Activated CD4-positive, alpha-beta T cell treated with anti-CD3 and anti-CD28 coated beads, Interleukin-2, amount 50 U/mL, for 16 hours (primary cell): ENCODE measurements at places on chromosomes 13 and 19.

- DNase-seq: no peak
Observed at GRCh38 chr13:50678464-50679162, 164.9 kb downstream of the DLEU7 start.

DNA sequence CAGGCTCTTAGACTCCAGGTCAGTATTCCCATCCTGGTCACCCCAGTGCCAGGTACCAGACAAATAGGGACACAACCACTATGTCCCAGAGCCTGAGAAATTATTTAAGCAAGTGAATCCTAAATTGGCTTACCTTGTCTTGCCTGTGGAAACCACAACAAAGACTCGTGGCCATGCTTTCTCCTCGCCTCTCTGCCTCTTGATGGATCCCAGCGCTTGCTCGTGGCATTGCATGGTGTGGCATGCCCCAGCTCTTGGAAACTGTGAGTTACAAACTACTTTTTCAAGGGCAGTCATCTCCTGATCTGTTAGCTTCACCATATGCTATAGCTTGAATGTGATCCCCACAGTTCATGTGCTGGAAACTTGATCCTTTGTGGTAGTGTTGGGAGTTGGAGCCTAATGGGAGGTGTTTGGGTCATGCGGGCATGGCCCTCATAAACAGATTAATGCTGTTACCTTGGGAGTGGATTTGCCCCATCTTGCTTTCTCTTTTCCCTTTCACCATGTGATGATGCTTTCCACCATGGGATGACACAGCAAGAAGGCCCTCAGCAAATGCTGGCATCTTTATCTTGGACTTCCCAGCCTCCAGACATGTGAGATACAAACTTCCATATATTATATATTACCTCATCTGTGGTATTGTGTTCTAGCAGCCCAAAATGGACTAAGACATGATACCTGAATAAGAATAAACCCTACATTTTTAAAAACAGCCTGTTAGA is 31.2 kb downstream of the SPRYD7 start:
- DNase-seq: no peak

DNA sequence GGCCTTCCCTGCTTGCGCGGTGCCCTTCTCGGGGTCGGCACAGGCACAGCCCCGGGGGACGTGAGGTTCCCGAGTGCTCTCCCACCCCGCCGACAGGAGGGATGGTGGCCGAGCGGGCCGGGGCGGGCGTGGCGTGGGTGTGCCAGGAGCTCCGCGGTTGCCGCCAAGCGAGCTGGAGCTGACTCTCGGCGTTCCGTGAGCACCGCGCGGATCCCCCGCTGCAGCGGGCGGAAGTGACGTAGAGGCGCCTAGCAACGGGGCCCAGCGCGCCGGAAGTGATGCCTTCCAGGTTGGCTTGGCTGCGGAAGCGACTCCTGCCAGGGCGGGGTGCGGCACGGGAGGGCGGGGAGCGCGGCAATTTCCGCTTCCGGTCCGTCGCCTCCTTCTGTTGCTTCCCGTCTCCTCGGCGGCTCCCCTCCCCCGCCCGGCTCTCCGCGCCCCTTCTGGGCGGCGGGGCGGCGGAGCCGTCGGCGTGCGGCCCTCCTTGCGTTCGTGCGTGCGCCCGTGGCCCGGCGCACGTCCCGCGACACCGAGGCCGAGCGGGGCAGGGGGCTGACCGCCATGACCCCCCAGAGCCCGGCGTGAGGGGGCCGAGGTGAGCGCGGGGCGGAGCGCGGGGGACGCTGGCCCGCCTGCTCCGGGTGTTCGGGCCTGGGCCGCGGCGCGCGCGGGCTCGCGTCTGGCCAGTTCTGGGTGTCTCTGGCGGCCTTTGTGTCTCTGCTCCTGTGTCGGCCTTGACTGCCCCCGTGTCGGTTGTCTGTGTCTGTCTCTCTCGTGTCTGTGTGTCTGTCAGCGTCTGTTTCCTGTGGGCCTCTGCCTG is at the start of gene EPN1:
TSS of gene EPN1 (plus strand) at position 386 of the 820 bp plus-strand sequence. CDS start 3,402 bp downstream, outside the sequence.
- peak; percentile 98 for DNase-seq

DNA sequence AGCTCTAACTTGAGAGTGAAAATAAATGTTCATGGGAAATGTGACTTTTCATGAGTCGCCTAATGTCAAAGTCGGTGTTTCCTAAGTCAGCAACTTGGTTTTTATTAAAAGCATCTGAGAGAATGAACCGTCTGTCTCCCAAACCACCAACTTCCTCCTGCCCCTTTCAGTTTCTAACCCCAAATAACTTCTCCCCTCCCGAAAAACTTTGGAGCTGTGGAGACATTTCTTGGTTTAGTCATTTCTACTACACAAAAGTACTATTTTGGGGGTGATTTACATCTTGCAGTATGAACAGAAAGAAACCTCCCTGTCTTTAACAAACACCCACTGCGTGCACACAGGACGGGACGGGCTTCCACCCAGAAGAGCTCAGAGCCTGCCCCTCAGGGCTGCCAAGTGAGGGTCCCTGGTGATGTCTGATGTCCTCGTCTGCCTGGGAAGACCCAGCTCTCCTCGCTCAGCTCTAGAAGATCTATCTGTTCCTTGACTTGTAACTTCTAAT is 65.0 kb downstream of the RASA3 start:
- DNase-seq: peak; percentile 66

DNA sequence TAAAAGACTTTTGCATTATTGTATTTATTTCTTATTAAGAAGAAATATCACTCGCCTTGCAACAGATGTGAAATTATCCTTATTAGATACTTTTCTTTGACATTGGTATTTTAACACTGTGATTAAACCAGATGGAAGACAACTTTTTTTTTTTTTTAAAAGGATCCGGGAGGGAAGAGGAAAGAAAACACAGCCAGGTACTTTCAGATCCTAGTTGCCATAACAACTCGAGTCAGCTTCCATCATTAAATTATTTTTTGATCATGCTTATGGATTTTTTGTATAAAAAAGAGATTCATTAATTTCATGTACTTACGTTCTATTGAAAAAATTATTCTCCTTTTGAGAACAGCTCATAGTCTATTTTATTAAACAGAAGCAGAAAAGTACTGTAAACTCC is 515.7 kb downstream of the TBC1D4 start:
- DNase-seq: no peak

DNA sequence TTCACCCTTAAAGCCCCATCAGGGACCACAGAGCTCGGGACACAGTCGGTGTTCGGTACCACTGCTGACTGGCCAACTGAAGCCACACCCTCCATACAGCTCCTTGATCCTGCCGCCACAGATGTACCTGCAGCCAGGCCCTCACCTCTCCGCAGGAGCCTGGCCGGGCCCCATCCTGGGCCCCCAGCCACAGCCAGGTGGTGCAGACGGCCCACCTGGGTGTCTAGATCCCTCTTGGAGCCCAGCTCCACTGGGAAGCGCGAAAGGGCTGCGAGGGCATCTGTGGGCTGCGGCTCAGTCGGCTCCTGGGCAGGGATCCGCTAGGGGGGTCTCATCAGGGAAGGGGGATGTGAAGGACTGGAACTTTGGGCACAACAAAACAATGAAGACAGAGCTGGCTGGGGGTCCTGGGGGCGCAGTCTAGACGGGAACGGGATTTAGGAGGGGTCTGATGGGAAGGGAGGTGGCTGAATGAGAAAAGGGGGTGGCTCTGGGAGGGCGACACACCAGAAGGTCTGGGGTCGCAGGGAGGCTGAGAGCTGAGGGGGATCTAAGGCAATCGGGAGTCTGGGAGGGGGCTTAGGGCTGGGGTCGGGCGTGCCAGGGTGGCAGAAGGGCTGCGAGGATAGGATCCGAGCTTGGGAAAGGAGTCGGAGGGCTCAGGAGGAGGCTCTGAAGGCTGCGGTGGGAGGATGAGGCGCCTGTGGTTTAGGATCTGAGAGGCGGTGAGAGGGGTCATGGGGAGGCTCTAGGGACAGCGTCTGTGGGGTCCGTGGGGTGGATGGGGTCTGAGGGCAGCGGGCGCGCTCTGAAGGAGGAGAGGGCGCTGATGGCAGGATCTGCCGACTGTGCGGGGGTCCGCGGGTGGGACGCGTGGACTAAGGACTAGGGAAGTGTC is 15.8 kb downstream of the PRODH2 start:
- no peak for DNase-seq

DNA sequence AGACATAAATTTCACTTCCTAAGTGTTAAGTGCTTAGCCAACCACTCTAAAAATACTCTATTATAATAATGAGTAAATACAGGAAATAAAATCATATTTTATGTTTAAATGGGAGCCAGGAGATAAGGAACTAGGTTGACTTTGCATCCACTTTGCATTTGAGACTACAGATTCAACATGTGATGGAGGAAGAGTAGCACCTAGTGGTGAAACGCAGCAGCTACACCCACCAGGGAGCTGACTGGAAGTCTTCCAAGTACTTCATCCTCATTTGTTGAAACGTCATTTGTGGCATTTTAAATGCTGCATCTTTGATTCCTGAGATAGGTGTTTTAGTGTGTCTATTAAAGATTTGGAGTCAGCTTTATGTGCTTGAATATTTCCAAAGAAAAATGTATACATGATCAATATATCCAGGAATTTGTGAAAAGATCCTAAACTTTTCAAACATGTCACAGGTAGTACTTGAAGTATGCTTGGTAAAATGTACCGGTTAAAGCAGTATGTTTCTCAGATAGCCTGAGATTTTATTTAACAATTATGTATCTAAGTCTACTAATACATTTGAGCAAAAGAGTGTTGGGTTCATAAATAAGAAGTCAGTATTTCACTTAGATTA is 17.4 kb upstream of the KCTD12 start:
- DNase-seq: peak; percentile 76

DNA sequence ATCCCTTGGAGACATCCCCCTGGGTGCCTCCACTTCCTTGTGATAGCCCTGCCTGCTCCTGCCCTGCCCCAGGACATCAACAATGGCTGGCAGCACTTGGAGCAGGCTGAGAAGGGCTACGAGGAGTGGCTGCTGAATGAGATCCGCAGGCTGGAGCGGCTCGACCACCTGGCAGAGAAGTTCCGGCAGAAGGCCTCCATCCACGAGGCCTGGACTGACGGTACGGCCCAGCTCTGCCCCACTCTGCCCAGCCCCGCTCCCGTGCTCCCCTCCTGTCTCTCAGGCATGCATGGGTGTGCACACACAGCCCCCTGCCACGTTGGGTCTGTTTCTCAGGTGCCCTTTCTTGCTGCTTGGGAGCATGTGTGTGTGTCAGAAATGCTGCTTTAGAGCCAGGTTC is 26.4 kb downstream of the CAPN12 start:
- no peak for DNase-seq

GRCh38 chr19:3790941-3791340 is 4.8 kb upstream of the MATK start:
- DNase-seq: no peak

- no peak for DNase-seq
Observed at GRCh38 chr13:73278186-73278585, 219.4 kb downstream of the KLF5 start.

DNA sequence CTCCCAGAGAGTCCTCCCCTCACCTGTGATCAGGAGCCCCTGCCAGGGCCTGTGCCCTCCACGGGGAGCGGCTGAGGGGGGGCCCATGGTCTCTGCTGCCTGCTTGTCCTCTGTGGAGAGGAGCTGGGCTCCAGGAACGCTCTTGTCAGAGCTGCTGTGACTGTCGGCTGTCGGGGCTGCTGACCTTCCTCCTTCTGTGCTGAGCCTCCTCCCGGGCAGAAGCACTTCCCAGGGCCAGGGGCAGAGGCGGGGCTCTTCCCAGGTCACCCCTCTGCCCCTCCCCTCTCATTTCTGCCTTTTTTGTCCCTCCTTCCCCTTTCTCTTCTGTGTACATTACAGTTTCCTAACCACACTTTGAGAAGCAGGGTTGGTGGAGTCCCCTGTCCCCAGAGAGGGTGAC is at the start of gene CEACAM4:
TSS of gene CEACAM4 (minus strand) at position 198 of the 400 bp plus-strand sequence. CDS start at position 87, 111 bp downstream.
- DNase-seq: no peak
